ENCODE measurements at places on chromosomes 12 and 14.

DNA sequence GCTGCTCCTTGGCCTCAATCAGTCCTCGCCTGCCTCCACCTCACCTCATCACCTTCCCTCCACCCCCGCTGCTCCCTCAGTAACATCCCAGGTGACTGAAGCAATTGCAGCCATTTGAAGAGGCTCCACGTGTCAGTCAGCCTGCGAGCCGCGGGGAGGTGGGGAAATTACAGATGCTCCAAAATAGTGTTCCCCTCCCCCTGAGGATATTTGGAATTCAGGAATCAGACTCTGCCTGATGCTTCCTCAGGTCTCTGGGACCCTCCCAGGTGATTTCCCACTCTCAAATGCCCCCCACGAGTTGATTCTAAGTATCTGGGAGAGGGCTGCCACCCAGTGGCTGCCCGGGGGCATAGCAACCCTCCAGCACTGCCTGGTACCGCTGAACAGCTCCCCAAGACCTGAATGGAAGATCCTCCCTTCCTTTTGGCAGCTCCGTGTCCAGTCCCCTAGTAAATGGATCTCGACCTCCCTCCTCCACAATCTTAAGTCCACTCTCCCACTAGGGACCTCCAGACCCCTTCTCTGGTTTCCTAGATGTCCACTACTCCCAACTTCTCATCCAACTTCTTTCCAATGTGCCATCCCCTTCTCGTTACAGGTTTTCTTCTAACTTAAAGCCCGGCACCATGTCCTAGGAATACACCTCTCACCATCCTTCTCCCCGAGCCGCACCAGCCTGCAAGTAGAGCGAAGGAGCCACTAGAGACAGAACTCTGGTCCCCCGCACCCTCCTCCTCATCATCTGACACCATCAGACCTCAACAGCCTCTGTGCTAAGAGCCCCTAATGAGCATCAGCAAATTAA lies 1.4 kb upstream of the ASIC1 start:
- H3K4me3 ChIP-seq = peak overlapping the region; percentile 89
- peaks cover 10% of the 10 kb centered on the region for H3K36me3 ChIP-seq
- peaks cover 33% of the 10 kb centered on the region for H3K4me1 ChIP-seq
- peak overlapping the region; percentile 25 for H3K27ac ChIP-seq
- DNase-seq = peak; percentile 49

- no peak overlapping the region for H3K27ac ChIP-seq
- peaks cover 5% of the 10 kb centered on the region for H3K36me3 ChIP-seq
- no peak for DNase-seq
- no peaks in the 10 kb centered on the region for H3K27me3 ChIP-seq
- H3K4me1 ChIP-seq = peaks cover 30% of the 10 kb centered on the region
- H3K4me3 ChIP-seq = no peak overlapping the region
Measured at GRCh38 chr12:47415054-47415453, 290.8 kb downstream of the RPAP3 start.

- no peak for DNase-seq
- no peak overlapping the region for H3K27ac ChIP-seq
- no peaks in the 10 kb centered on the region for H3K4me1 ChIP-seq
- H3K4me3 ChIP-seq = no peak overlapping the region
Measured at GRCh38 chr12:20309504-20310148, 58.7 kb upstream of the PDE3A start.

DNA sequence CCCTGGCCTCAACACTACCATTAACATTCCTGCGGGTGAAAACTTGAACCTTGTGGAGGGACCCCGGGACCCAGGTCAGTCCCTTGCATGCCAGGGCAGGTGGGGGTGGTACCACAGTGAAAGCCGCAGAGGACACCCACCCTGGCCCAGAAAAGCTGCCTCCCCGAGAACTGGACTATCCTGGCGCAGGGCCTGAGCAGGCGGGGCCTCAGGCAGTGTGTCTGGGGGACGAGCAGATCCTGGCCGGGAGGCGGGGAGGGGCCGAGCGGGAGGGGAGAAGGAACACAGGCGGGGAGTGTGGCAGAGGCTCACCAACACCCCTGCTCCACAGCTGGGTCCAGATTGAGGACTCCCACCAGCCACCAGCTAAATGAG lies 10.0 kb downstream of the AHNAK2 start:
- peaks cover 5% of the 10 kb centered on the region for H3K27me3 ChIP-seq
- no peaks in the 10 kb centered on the region for H3K4me1 ChIP-seq
- DNase-seq = no peak
- no peak overlapping the region for H3K27ac ChIP-seq

- H3K4me3 ChIP-seq = peak overlapping the region; percentile 85
- DNase-seq = peak; percentile 78
- H3K4me1 ChIP-seq = peaks cover 54% of the 10 kb centered on the region
- peak overlapping the region; percentile 92 for H3K27ac ChIP-seq
Measured at GRCh38 chr12:46383654-46384450, 11.3 kb upstream of the SLC38A2 start.

- H3K4me1 ChIP-seq = no peaks in the 10 kb centered on the region
- no peak overlapping the region for H3K27ac ChIP-seq
- no peak for DNase-seq
- no peaks in the 10 kb centered on the region for H3K36me3 ChIP-seq
Measured at GRCh38 chr12:130849561-130850417, 10.7 kb upstream of the STX2 start.

- no peaks in the 10 kb centered on the region for H3K36me3 ChIP-seq
- H3K4me1 ChIP-seq = peaks cover 3% of the 10 kb centered on the region
- H3K4me3 ChIP-seq = no peak overlapping the region
- no peak for DNase-seq
- peaks cover 1% of the 10 kb centered on the region for H3K27me3 ChIP-seq
Measured at GRCh38 chr14:33414041-33414440, 475.4 kb downstream of the NPAS3 start.

DNA sequence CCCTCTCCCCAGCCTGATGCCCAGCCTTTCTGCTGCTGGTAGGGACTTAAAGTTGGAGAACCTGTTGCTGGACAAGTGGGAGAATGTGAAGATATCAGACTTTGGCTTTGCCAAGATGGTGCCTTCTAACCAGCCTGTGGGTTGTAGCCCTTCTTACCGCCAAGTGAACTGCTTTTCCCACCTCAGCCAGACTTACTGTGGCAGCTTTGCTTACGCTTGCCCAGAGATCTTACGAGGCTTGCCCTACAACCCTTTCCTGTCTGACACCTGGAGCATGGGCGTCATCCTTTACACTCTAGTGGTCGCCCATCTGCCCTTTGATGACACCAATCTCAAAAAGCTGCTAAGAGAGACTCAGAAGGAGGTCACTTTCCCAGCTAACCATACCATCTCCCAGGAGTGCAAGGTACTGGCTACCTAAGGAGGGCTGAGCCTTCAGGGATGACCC lies 1.6 kb downstream of the TSSK4 start:
- H3K36me3 ChIP-seq = peaks cover 84% of the 10 kb centered on the region
- no peaks in the 10 kb centered on the region for H3K27me3 ChIP-seq
- peak overlapping the region; percentile 14 for H3K27ac ChIP-seq

DNA sequence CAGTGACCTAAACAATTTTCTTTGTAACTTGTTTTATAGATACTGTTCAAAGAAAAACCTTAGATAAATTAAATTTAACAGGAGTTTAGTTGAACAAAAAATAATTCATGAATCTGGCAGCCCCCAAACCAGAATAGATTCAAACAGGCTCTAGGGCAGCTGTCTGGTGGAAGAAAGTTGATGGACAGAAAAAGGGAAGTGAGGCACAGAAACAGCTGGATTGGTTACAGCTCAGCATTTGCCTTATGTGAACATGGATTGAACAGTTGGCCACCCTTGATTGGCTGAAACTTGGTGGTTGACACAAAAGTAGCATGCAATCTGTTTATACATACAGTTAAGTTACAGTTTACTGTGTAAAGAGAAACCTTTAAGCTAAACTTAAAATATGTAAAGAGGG lies 954.3 kb upstream of the FLRT2 start:
- H3K4me1 ChIP-seq = no peaks in the 10 kb centered on the region
- H3K27ac ChIP-seq = no peak overlapping the region
- DNase-seq = no peak
- H3K36me3 ChIP-seq = no peaks in the 10 kb centered on the region
- no peaks in the 10 kb centered on the region for H3K27me3 ChIP-seq

DNA sequence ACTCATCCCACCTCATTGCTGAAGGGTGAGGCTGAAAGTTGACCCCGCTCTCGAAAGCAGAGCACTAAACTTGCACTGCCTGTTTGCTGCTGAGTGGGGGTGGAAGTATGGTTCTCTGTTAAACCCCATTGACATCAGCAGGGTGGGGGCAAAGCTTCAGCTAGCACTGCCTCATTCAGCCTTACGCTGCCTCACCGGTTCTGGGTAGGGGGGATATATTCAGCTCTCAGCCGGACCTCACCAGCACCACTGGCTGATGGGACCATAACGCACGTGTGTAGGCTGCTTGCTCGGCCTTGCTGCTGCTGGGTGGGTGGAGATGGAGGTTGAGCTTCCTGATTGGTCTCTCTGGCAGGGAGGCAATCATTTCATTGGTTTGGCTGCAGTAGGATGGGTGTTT lies 265.7 kb upstream of the RTL1 start:
- H3K4me3 ChIP-seq = no peak overlapping the region
- H3K36me3 ChIP-seq = no peaks in the 10 kb centered on the region
- H3K4me1 ChIP-seq = no peaks in the 10 kb centered on the region
- no peak overlapping the region for H3K27ac ChIP-seq

DNA sequence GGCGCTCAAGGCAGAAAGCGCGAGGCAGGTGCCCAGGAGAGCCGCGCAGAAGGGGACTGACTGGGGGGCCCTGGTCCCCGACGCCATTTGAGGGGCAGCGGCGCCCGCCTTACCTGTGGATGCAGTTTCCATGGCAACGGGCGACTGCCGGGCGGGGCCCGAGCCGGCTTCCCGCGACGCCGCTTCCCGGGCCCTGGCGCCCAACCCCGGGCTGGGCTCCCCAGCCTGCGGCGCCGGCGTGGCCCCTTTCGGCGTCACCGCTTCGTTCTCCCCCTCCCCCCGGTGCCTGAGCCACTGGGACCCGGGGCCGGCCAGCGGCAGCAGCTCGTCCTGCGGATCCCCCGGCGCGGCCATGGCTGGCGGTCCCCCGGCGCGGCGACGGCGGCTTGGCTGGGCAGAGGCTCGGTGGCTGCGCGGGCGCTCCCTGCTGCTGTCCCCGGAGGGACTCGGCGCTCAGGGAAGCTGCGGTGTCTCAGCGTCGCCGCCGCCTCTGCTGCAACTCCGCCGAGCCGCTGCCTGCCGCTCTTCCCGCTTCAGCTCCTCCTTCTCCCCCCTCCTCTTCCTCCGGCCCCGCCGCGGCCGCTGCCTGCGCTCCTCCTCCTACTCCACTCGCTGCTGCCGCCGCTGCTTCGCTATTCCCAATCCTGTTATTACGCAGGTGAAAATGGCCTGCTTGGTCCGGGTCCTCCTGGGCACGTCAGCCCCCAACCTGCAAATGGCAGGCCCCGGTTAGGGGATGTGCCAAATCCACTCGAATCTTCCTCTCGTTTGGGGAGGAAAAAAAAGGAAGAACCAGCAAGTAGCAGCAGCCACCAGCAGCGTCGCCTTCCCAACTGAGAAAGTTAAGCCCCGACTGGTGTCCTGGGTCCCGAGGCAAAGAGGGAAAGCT lies at the start of gene RTN1:
RTN1 (minus strand) TSS at position 500 of the 889 bp plus-strand sequence; CDS start at position 354, 146 bp downstream.
- H3K36me3 ChIP-seq = no peaks in the 10 kb centered on the region
- H3K27me3 ChIP-seq = peaks cover 48% of the 10 kb centered on the region
- no peak for DNase-seq
- peak within 1 kb of the TSS; percentile 77 for H3K4me3 ChIP-seq
- H3K4me1 ChIP-seq = peaks cover 4% of the 10 kb centered on the region
- H3K27ac ChIP-seq = no peak within 1 kb of the TSS

- no peak for DNase-seq
- H3K36me3 ChIP-seq = no peaks in the 10 kb centered on the region
- peaks cover 54% of the 10 kb centered on the region for H3K27me3 ChIP-seq
- H3K4me1 ChIP-seq = peaks cover 34% of the 10 kb centered on the region
Measured at GRCh38 chr12:6074427-6074826, 50.0 kb downstream of the VWF start.

GRCh38 chr12:106601031-106601430 lies 18.2 kb downstream of the RFX4 start:
- no peaks in the 10 kb centered on the region for H3K36me3 ChIP-seq
- peaks cover 21% of the 10 kb centered on the region for H3K27me3 ChIP-seq
- no peak for DNase-seq
- no peak overlapping the region for H3K27ac ChIP-seq
- H3K4me1 ChIP-seq = no peaks in the 10 kb centered on the region

- H3K27ac ChIP-seq = no peak overlapping the region
- H3K4me3 ChIP-seq = no peak overlapping the region
- H3K27me3 ChIP-seq = no peaks in the 10 kb centered on the region
- H3K4me1 ChIP-seq = no peaks in the 10 kb centered on the region
Measured at GRCh38 chr12:34301251-34302130, 279.2 kb downstream of the ALG10 start.

DNA sequence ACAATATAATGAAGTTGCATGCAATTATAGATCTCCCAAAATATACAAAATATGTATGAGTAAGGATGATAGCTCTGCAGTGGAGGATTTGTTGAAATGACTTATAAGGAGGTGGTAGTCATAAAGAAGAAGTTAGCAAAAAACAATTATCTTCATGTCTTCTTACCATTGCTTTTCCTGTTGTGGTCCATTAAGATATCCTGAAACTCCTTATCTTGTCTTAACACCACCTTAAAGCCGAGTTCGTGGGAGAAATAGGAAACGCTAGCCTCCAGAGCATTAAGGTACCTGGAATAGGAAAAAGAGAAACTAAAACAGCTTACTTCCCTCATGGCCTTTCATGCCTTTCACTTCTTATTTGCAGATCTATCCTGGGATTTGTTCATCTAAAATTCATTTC lies 15.2 kb downstream of the GUCY2C start:
- H3K4me1 ChIP-seq = peaks cover 8% of the 10 kb centered on the region
- H3K27me3 ChIP-seq = peaks cover 14% of the 10 kb centered on the region
- H3K27ac ChIP-seq = no peak overlapping the region
- no peaks in the 10 kb centered on the region for H3K36me3 ChIP-seq
- no peak for DNase-seq

GRCh38 chr14:88005050-88005481 lies at the start of gene GPR65:
Gene GPR65, plus strand, starts transcription at chr14:88005135. Its CDS starts 5,713 bp downstream, at chr14:88010848.
- peak; percentile 41 for DNase-seq
- H3K27me3 ChIP-seq = no peaks in the 10 kb centered on the region
- H3K4me1 ChIP-seq = peaks cover 57% of the 10 kb centered on the region
- peaks cover 27% of the 10 kb centered on the region for H3K36me3 ChIP-seq
- peak within 1 kb of the TSS; percentile 97 for H3K27ac ChIP-seq

GRCh38 chr12:13376610-13377373 lies 180.3 kb downstream of the EMP1 start:
- no peaks in the 10 kb centered on the region for H3K4me1 ChIP-seq
- H3K4me3 ChIP-seq = no peak overlapping the region
- no peaks in the 10 kb centered on the region for H3K36me3 ChIP-seq
- H3K27ac ChIP-seq = no peak overlapping the region

DNA sequence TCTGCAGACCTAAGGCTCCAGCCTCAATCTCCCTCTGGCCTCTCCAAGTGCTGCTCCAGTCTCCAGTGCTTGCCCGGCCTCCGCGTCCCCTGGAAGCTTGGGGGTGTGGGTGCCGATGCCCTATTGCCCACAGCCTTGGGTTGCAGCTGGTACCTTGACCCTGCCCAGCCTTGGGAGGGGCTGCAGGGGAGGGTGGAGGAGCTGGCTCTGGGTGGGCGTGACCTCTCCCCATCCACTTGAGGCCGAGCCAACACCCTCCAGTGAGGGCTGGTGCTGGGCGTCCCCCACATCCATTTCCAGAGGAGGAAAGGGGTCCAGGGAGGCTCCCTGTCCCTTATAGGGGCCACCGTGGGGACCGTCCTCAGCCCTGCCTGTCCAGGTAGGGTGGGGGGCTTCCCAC lies 24.1 kb downstream of the KIF26A start:
- H3K27me3 ChIP-seq = no peaks in the 10 kb centered on the region
- H3K4me3 ChIP-seq = no peak overlapping the region
- H3K4me1 ChIP-seq = no peaks in the 10 kb centered on the region
- DNase-seq = no peak
- H3K36me3 ChIP-seq = no peaks in the 10 kb centered on the region

Data from activated T-helper 2 cell treated with anti-CD3 and anti-CD28 coated beads, Interferon-gamma antibody, Interleukin-2, Interleukin-4, amounts not matched to agents 10 μg/mL and 5 μg/mL and 100 μg/mL, durations not matched to agents 14 hours and 24 hours and 36 hours (primary cell).